Stimulated activated CD4-positive, alpha-beta T cell treated with anti-CD3 and anti-CD28 coated beads, Interleukin-2, amount 100 ng/mL, for 4 hours (primary cell): ENCODE measurements at places on chromosomes 12 and 14.

DNA sequence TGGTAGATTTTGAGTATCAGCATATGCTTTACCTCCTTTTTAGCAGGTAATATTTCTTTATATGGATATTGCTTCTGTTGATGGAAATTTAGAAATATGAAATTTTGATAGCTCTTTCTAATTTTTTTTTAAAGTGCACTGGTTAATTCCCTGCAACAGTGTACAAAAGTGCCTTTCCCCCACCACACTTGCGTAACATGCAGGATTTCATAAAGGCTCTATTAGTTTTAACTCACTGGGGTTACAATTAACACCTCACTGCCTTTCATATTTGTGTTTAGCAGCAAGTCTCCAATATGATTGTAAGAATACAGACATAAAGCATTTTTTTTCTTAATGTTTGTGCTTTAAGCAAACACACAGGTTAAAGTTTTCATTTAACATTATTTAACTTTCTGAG is 25.6 kb downstream of the MNAT1 start:
- no peak for DNase-seq

- no peak for DNase-seq
Measured at GRCh38 chr14:66111891-66112290, 374.3 kb upstream of the CCDC196 start.

GRCh38 chr14:50967103-50967502 is 22.8 kb upstream of the PYGL start:
- DNase-seq = no peak

DNA sequence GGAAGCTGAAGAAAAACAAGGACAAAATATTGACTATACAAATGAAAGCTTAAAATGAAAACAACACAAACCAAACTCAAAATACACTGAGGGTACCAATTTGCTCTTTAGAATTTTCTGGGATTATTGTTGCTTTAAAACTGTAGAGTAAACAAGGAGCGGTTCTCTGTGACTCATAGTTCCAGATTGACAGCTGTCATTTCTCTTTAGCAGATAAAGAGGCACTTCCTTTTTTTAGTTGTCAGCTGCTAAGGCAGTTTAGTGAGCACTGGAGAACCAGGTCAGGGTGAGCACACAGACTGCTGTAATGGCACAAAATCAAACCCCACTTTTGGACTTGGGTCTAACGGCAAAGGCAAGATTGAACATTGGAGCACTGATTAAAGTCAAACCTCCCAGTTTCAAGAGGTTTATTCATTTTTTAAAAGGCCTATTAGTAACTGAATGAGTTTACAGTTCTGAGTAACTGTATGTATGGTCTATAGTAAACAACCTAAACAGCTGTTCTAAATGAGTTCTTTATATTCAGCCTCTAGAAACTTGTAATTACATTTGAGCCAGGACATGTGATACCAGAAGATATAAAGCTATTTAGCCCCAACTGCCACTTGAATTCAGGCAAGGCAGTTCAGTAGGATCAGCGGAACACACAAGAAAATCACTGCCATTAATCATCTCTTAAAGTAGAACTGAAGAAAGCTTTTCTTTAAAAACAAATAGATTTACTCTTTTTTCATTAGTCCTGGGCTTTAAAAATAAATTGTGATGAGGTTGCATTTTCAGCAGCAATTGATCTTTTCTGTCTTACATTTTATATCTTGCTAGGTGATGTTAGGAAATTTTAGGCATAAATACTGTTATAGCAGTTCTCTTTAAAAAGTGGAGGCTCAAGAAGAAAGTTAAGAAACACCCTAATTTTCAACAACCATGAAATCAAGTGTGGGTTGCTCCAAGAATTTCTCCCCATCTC is 71.7 kb upstream of the PRICKLE1 start:
- DNase-seq = no peak

DNA sequence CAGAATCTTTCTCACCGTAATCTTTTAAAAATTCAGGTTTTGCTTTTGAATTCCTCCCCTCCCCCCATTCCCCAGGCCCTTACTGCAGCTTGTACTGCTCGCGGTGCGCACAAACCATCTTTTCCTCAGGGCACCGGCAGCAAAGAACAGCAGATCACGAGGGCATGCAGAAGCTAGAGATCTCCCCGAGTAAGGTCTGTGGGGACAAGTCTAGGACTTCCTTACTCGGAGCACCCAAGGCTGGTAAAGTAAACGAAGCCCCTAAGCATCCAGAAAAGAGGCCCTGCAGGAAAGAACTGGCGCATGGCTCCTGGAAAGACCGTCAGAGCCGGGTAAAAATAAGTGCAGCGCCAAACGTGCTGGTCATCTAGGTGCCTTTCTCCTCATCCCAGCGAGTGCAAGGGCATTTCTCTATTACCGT is 727 bp downstream of the LDHB start:
- DNase-seq = no peak

DNA sequence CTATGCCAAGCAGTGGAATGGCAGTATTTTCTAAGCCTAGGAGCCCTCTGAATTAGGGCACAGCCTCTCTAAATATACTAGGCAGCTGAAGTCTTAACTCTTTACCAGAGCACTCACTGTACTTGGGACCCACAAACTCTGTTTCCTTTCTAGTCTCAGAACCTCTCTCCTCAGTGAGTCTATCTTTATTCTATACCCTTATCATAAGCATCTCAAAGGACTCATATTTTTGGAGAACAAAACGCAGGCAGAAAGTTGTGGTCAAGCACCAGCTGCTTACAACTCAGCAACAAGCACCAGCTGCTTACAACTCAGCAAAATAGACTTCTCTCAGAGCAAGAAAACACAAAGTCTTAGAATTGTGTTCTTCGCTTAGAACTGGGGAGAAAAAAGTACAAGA is 993 bp downstream of the CCDC196 start:
- DNase-seq = no peak
